Tibial nerve (tissue), 4 donors: ENCODE measurements at places on chromosomes 2 and 18. TPM values are rescaled to one million over a fixed set of nuclear protein-coding genes. Genes with fewer than 3 reads are reported as not detected.

Gene SULT1C2
- 1.3 TPM for total RNA-seq

Gene MARCO
- total RNA-seq, result 11.1 TPM

GRCh38 chr18:25166113-25166512 lies 185.9 kb downstream of the ZNF521 start:
- no peak for DNase-seq

DNA sequence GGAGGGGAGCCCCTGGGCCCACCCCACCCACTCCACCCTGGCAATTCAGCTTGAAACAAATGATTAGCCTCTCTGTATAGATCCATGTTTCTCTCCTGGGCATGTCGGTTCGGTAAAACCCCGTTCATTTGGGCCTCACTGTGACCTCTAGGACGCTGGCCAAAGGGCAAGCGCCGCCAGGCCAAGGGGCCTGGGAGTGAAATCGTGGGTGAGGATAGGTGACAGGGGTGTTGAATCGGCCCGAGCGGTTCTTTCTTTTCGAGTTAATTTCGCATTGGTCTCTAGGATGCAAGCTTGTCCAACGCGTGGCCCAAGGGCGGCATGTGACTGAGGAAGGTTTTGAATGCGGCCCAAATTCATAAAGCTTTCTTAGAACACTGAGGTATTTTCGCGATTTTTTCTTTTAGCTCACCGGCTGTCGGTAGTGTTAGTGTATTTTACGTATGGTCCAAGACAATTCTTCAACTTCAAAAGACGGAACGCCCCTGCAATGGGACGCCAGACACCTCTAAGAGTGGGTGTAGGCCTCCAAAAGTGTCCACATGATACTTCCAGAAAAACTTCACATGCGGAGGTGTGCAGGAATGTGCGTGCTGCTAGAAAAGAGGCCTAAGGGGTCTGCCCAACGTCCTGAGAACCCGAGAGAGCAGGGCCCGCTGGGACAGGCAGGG lies 9.8 kb upstream of the ARID5A start:
- DNase-seq, result no peak

- DNase-seq, result no peak
Measured at GRCh38 chr2:25397777-25398176, 56.1 kb upstream of the DNMT3A start.

DNA sequence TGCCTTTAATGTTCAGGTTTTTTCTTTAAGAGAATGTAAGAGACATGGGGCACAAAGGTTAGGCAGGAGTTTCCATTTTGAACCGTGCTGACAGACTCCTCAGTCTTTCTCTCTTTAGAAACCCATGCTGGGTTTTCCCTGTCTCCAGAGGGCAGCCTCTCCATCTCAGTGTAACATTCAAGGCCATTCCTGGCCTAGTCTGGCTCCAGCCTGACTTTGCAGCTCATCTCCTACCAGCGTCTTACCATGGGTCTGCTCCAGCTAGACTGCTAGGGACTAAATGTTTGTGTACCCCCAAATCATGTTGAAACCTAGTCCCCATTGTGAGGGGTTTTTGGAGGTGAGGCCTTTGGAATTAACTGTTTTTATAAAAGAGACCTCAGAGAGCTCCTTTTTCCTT lies 9.8 kb upstream of the CLIP4 start:
- DNase-seq, result no peak

DNA sequence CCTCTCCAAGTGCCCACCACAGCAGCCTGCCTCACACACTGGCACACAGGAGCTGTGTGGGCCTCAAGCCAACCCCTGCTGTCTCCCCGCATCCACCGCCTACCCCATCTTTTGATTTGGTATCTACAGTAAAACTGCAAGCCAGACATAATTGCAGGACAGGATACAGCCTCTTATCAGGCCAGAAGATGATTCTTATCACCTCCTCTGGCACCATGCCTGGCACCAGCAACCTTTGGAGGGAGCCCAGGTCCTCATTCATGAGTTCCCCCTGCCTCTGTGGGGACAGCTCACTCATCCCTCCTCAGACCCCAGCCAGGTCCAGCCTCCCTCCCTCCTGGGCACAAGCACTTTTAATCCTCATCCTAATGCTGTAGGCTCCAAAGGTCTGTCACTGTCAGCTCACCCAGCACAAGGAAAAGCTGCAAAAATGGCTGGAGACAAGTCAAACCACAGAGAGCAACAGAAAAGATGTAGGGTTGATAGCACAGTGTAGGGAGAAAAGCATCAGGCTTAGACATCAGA lies 9.7 kb downstream of the RAB11FIP5 start:
- no peak for DNase-seq
